ENCODE measurements at places on chromosomes 3 and 15.

- peak; percentile 77 for DNase-seq
Measured at GRCh38 chr3:13040361-13041074, 32.7 kb downstream of the IQSEC1 start.

GRCh38 chr3:114454551-114455251 is 160.9 kb downstream of the TIGIT start:
- DNase-seq, result no peak

GRCh38 chr15:41502795-41503668 is 9.4 kb downstream of the ITPKA start:
- no peak for DNase-seq

DNA sequence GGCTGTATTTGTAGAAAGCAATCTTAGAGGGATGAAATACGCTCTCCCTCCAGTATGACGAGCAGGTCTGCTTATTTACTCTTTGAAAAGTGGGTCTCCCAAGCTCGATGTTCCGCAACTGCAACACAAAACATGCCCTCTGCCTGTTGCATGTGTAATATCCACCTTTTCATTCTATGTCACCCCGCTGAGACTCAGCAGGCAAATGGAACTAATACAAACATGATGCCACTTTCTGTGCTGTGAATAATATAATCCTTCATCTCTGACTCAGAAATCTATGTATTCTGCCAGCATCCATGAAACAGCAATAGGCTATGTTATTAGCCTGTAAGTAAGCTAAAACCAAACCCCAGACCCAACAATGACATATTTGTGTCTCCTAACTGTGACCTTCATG is 200.8 kb upstream of the TMCO5A start:
- DNase-seq, result no peak

DNA sequence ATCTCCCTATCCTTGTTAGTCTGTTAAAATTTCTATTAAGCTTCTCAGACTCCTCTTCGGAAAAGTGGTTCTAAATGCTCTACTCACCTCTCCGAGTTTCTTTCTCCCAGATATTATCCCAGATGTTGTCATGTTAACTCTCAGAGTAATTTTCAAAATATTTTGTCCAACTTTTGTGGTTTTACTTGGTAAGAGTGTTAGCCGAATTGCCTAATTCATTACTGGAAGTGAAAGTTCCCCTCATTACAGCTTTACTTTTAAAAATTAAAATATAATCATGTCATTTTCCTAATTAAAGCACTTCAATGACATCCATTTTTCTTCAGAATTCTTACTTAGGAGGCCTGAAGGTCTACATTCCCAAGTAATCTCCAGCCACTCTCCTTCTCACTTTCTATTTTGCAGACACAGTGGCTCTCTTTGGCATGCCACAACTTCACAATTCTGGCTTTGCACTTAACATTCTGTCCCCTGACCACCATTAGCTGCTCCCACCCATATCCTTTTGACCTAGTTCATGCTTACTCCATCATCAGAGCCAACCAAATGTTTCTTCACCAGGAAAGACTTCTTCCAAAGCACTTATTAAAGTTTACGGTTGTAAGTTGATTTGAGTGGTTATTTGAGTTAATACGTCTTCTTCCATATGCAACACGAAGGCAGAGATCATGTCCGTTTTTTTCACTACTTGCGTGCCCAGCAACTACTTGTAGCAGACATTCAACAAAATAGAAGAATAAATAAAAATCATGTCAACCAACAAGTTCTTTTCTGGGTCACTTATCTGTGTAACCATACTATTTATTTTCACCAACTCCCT is 10.2 kb upstream of the TIPARP start:
- DNase-seq, result no peak

- no peak for DNase-seq
Measured at GRCh38 chr3:123071146-123071545, 4.3 kb downstream of the PDIA5 start.

DNA sequence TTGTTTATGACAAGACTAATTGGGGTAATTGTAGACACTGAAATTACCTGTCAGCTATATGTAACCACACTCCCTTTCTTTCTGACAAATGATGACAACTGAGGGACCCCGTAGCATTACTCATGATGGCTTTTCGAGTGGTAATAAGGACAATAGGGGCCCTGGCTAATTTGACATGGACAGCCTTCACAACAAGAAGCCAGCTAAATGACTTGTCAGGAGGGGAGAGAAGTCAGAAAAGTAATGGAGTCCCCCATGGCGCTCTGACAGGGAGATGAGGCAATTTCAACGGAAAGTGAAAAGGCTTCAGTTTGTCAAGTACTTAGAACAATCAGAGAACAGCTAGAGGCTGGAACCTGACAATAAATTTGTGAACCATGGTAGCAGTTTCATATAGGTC is 177.3 kb downstream of the CDIN1 start:
- no peak for DNase-seq

GRCh38 chr3:8660175-8661118 is 15.8 kb upstream of the SSUH2 start:
- DNase-seq, result no peak

Data from suppressor macrophage treated with lipopolysaccharide for 4 hours (primary cell).